ENCODE measurements at places on chromosomes 1 and 21.
A peak's percentile ranks its signal among the peaks of the same experiment; 100 is the strongest.

GRCh38 chr1:9294910-9295636 lies 2.4 kb downstream of the SPSB1 start:
- no peak for DNase-seq

DNA sequence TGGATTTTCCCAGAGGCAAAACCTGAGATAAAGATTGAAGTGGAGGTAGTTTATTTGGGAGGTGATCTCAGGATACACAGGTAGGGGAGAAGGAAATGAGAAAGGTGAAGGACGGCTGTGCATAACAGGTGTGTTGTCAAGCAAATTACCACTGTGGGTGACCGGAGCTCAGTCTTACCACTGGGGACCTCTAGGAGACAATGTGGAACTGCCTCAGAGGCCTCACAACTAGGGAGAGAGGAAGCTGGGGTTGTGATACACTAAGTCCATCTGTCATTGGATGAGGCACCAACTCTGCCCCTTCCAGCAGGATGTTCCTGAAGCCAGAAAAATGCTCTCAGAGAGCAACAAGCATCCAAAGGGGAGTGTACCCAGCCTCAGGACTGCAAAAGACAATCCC lies 32.6 kb downstream of the GRIK3 start:
- DNase-seq: no peak

- no peak for DNase-seq
Measured at GRCh38 chr21:34348890-34349519, 14.8 kb upstream of the KCNE2 start.

GRCh38 chr1:220222939-220223338 lies 49.3 kb downstream of the RAB3GAP2 start:
- DNase-seq: no peak

DNA sequence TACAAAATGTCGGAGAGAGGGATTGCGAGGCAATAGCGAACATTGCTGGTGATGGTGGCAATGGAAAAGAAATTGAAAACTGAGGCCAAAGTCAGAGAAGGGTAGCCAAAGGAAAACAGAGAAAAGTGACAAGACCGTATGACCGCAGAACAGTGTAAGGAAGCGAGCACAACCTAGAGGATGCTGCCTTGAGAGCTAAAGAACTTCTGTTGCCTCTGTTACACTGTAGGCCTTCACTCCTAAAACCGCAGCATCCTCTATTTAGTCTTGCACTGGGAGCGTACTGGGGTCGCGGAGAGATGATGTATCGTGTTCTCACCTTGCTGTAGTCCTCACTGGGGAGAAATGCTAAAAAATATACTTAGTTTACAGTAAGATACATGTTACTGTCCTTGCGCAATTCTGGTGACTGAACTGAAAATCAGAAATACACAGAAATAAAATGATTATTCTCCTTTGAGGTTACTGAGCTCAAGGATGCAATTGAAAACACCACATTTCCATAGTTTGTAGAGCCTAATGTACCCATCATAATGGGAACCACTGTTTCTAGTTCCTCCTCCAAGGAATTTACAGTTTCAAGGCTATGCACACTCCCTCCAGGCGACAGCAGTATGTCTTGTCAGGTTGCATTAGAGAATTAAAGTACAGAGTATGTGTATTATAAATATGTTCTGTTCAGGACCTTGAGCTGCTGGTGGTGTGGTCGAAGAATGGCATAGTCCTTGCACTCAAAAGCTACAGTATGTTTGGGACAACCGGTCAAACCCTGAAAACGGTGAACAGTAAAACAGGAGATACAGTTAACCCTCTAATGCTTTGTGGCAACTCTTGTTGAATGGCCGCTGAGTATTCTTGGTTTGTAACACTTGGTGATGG lies 1.3 kb downstream of the NEK7 start:
- DNase-seq: no peak

GRCh38 chr1:59198564-59198963 lies 98.3 kb upstream of the FGGY start:
- DNase-seq: no peak

GRCh38 chr1:113759333-113760101 lies at the start of gene PHTF1:
Gene PHTF1 (minus strand): TSS chr1:113759486. CDS start chr1:113758703, 783 bp downstream.
- peak; percentile 68 for DNase-seq

DNA sequence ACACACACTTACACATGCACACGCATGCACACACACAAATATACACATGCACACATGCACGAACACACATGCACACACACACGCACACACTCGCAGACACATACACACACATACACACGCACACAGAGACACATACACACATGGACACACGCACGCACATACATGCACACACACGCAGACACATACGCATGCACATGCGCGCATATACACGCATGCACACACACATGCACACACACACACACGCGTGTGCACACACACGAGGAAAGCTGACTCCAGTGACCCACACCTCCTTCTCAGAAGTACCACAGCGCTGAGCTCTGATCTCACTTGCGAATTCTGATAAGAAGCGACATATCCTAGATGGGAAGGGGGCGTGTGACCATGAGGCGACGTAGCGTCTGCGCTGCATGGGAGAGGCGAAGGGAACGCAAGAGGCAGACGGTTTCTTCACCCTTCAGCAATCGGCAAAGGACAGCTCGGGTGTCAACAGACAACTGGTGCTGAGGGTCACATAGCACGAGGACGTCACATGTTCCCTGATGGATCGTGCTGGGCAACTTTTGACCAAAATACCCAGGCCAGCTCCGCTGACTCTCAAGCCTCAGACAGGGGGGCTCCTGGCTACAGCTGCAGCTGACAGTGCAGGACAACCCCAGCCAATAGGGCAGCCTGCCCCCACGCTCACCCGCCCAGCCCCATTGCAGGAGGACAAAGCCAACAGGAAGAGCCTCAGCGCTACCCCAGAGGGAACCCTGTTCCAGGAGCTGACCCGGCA lies 16.0 kb upstream of the PDE9A start:
- no peak for DNase-seq

Data from NCI-H1105 (cell line).